ENCODE measurements at places on chromosomes 2 and 18. TPM values are rescaled to one million over a fixed set of nuclear protein-coding genes. Genes with fewer than 3 reads are reported as not detected.
A peak's percentile ranks its signal among the peaks of the same experiment; 100 is the strongest.

Gene RGPD4
- not detected for total RNA-seq

Gene MYL1
- not detected for total RNA-seq

Gene AQP12B
- total RNA-seq: not detected

Gene ACVR1C
- total RNA-seq: not detected

GRCh38 chr2:223771475-223771874 is 65.9 kb downstream of the AP1S3 start:
- no peak for DNase-seq

GRCh38 chr2:177291701-177292100 is 27.2 kb upstream of the NFE2L2 start:
- no peak for DNase-seq

- peak; percentile 43 for DNase-seq
Measured at GRCh38 chr2:168030862-168031624, 216.4 kb downstream of the STK39 start.

DNA sequence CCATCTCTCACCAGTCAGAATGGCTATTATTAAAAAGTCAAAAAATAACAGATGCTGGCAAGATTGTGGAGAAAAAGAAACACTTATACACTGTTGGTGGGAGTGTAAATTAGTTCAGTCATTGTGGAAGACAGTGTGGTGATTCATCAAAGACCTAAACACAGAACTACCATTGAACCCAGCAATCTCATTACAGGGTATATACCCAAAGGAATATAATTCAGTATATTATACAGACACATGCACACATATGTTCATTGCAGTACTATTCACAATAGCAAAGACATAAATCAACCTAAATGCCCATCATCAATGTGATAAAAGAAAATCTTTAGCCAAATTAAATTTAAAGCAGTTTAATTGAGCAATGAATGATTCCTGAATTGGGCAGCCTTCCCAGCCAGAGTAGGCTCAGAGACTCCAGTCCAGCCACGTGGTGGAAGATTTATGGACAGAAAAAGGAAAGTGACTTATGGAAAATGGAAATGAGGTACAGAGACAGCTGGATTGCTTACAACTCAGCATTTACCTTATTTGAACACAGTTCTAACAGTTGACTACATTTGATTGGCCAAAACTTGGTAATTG is 377.1 kb upstream of the SLC39A10 start:
- DNase-seq: peak; percentile 25

Data from A172 (cell line).